AG08396 (cell line): ENCODE measurements at places on chromosomes 1 and 21.

GRCh38 chr1:157715736-157716135 lies 15.2 kb upstream of the FCRL3 start:
- DNase-seq, result no peak

- no peak for DNase-seq
Measured at GRCh38 chr1:65840683-65841082, 48.0 kb downstream of the PDE4B start.

- DNase-seq, result peak; percentile 16
Measured at GRCh38 chr1:15849775-15850324, 2.3 kb downstream of the SPEN start.

DNA sequence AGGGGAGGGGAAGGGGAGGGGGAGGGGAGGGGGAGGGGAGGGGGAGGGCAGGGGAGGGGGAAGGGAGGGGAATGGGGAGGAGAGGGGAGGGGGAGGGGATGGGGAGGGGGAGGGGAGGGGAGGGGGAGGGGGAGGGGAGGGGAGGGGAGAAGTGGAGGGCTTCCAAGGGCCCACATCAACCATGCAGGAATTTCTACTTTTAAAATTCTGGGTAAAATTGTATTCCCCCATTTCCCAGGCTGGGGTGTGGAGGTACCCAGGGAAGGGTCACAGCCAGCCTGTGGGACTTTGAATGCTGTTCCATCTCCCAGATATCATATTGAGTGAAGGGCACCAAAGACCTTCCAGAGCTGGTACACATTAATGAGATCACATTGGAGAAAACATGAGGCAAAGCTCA lies 126.9 kb upstream of the ETS2 start:
- DNase-seq, result no peak

DNA sequence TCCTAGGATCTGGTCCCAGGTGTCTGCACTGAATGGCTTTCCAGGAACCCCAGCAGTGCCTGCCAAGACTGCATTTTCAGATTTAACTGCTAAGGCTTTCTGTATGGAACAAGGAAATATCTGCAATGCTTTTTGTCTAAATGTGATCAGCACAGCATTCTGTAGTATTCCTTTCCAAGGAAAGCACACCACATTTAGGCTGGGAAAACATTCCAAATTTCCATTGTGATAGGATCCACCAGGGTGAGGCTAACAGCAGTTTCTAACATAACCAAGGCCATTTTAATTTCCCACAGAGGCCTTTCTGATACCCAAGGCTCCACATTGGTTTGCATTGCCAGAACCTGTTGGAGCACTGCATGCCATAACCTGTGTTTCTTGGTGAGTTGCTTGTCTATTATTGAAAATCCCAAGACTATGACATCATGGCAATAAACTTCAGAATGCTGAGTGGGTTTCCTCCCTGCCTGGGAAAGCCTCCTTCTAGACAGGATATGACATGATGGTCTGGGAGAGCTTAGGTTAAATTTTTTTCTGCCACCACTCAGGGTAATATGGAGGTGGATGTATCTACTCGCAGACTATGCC lies 23.3 kb upstream of the PTGFRN start:
- DNase-seq, result no peak

DNA sequence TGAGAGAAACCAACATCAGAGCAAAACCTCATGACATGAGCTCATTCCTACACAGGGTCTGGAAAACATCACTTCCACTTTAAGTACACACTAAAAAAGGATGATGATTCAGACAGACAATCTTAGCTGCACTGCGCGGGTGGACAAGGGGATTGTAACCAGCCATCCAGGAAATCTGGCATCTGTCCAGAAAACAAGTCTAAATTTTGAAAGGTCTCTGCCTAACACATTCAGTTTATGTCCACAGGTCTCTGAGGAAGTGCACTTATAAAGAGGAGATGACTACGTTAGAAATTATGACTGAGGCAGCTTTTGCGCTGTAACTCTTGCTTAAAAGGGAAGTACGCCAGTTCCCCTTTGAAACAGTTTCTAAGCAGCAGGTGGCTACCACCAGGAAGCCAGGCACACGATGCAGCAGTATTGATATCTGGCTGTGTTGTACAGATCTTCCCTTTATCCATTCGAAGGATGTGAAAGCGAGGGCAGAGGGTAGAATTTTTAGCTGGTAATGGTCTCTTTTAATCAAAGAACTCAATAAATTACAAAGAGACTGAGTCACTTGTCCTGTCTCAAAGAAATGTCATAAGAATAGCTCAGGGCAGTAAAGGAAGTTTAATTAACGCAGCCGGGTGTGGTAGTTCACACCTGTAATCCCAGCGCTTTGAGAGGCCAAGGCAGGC lies 128.0 kb downstream of the SETD4 start:
- peak; percentile 44 for DNase-seq

DNA sequence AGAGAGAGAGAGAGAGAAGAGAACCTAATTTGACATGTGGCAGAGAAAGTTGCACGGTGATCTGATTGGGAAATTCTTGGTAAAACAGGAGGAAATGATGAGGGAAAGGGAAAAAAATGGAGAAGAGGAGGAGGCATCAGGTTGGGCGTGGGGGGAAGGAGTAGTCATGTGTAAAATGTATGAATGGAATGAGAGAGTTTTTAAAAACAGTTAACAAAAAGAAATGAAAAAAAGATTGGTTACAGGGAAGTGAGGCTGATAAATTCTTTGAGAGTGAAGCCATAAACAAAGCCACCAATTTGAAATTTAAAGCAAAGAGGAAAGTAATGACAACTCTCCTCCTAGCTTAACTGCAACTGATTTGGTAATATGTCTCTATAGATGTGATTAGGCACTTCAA lies 409.2 kb downstream of the USH2A start:
- no peak for DNase-seq

- peak; percentile 75 for DNase-seq
Measured at GRCh38 chr21:32411350-32412161, 950 bp upstream of the EVA1C start.

GRCh38 chr1:225544924-225545323 lies 108.0 kb downstream of the ENAH start:
- no peak for DNase-seq

DNA sequence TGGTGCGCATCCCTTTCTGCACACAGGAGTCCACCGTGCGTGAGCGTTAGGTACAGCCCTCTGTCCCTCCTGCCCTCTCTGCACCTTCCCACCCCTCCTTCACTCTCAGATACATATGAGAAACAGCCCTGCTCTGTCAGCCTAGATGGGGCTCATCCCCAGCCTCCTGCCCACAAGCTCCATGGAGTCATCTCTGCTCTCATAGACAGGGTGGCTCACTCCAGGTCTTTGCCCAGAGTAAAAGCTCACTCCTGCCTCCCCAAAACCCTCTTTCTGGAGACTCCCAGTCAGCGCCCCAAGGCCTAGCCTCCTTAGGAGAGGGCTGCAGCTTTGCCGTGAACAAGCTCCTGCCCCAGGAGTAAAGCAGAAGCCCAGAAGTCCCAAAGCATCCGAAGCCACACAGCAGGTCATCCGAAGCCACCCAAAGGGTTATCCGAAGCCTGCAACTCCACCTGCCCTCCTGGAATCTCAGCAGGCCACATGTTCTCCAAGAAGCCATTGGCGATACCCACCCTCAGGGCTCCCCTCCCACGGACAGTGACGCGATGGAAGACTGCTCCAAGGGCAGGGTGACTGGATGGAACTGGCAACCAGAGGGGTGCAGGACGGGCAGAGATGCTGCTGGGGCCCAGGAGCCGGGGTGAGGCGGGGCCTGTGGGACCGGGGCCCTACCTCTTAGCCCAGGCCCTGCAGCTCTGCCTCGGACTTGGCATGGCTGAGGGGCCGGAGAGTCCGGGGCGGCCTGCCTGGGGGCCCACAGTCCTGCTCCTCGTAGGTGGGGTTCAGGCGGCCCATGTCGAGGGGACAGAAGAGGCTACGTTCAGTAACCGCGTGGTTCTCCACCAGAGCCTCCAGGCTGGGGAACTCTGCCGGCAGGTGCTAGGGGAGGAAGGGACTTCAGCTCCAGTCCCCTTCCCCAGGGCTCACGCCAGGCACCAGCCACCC lies 3.6 kb upstream of the KIF17 start:
- no peak for DNase-seq

- DNase-seq, result no peak
Measured at GRCh38 chr1:214640431-214641213, 37.6 kb downstream of the CENPF start.

DNA sequence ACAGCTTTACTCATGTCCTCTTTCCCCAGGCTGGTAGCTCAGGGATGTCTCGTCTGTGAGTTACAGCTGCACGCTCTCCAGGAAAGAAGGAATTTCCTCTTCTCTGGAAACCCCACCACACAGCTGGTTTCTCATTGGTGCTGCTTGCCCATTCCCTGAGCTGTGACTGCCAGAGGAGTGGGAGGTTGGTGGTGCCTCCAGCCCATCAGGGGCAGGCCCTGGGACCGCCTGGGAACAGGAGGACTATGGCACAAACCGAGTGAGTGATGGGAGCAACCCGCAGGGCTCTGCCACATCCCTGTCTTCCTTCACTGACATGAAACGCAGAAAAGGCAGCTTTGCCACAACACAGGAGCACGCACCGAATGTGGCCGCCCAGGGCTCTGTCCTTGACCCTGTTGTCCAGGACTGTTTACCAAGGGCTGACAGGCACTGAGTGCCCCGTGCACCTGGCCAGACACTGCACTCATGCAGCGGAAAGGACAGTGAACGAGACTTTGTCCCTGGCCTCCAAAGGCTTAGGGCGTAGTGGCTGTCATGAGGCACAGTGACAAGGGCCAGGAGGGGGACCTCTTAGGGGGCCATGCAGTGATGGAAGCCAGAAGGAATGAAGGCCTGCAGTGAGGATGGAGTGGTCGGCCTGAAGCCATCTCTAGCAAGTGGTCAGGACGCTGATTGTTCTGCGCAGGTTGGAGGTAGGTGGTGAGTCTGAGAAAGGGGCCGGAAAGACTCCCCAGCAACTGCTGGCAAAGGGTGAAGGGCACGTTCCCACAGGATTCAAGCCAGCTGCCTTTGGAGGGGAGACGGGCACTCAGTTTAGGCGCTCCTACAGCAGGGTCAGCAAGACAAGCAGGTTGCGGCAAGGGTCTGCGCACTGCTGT lies 1.7 kb upstream of the CCNL2 start:
- no peak for DNase-seq

DNA sequence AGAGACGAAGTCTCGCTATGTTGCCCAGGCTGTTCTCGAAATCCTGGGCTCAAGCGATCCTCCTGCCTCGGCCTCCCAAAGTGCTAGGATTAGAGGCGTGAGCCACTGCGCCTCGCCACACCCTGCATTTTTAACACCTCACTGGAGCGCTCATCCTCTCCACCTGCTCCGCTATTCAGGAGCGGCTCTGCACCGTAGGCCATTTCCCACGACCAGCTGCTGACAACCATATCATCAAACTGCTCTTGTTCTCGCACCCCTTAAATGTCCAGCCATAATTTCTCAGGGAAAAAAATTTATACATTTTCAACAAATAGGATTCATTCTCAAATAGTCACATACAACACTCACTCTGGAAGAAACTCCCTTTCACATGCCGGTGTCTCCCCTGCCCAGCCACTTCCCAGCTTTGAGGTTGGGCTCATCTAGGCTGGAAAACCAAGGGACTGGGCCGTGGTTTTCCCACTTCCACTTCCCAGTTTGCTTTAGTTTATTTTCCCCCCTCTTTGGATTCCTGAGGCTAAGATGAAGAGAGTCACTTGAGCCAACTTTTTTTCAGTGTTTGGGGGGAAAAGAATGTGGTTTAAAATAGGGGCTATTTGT lies 639 bp upstream of the IPO9 start:
- DNase-seq, result no peak

- DNase-seq, result peak; percentile 88
Measured at GRCh38 chr1:150507912-150508864, at the start of gene ECM1. Gene ECM1 (plus strand): TSS chr1:150508109. CDS start chr1:150508210, 101 bp downstream.

GRCh38 chr1:25616987-25617624 lies 515 bp downstream of the MAN1C1 start:
- DNase-seq, result peak; percentile 33

DNA sequence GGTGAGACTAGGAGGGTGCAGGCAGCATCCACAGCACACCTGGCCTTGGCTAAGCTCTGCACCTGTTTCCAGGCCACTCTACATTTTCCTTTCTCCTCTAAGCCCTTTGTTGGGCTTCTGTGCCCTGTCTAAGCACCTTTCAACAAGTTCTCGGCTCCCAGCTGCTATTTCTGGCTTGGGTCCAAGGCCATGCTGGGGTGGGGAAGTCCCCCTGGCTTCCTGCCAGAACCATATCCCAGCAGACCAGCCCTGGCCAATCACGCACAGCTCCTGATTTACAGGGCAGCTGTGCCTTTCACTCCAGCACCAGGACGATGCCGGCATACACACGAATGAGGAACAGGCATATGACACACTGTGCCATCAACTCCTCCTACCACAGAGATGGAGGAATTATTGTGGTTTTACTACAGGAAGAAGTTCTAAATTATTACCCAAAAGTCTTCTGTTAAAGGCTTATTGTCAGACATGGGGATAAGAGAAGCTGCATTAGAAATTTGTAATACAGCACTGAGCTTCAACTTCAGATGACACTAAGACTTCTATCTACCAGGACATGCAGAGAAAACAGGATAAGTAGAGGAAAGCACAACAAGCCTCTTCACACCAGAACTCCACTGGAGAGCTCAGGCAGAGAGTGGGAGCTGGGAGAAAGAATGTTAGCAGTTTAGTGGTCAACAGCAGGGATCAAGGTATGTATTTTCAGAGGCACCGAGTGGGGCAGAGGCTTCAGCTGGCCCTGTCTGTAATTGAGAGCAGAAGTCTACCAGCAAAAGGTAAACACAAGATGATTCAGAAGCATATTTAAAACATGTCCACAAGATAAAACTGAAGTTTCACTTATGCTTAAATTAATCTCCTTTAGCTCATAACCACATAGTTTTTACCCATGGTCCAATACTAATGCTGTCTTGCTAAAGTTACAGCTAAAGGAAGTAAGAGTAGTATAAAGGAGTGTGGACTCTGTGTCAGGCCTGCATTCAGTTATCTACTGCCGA lies 37.4 kb downstream of the TRIT1 start:
- DNase-seq, result peak; percentile 64

DNA sequence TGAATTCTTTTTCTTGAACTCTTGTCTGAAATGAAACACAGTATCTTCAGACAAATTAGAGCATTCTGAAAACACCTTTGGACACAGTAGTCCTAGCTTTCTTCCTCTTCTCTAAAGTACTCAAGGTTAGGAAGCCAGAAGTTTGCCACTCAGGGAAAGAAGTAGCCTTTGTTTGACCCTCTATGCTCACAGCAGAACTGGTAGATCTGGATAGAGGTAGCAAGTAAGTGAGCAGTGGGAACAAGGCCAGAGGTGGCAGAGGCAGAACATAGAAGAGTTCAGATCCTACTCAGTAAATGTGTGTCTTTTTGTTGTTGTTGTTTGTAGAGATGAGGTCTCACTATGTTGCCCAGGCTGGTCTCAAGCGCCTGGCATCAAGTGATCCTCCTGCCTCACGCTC lies 7.4 kb upstream of the PIGR start:
- DNase-seq, result no peak

DNA sequence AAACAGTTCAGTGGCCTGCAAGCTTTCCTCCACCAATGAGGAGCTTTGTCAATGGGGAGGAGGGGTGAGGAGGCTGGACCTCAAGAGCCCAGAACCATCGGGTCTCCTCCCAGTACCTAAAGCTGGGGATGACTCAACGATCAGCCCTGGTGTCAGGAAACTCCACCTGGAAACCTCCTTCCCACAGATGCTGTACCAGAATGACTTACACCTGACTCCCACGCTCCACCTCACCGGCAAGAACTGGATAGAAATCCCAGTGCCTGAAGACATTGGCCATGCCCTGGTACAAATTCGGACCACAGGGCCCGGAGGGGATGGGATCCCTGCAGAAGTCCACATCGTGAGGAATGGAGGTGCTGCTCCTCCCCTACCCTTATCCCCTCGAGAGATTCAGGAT lies 11.4 kb downstream of the TMEM81 start:
- DNase-seq, result peak; percentile 2
